ENCODE measurements at places on chromosomes 7 and 10.

GRCh38 chr10:13810568-13810967 lies 223.8 kb downstream of the PRPF18 start:
- no peak for DNase-seq

DNA sequence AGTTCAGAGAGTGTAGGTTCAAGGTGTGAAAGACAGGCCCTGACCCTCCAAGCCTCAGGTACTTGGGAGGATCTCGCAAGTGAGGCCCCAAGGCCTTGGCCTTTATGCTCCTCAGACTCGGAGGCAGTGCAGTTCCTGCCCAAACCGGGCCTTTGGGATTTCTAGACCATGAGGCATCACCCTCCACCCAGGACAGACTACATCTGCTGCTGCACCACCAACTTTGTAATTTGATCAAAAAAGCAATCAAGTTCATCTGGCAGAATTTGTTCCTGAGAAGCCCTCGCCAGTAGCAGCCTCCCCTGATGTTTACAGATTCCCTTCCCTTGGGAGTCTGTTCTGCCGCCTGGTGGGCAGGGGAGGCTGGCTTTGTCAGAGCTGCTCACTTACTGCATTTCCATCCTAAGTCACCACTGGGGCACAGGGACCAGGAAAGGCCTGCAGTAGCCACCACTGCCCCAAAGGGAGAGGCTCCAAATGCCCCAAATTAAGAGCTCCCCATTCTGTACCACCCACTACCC lies 2.1 kb downstream of the CAMK2G start:
- no peak for DNase-seq

GRCh38 chr7:101775181-101775580 lies 42.2 kb upstream of the CUX1 start:
- DNase-seq: no peak

GRCh38 chr7:157545681-157546060 lies 208.9 kb downstream of the DNAJB6 start:
- no peak for DNase-seq

GRCh38 chr10:100579261-100580090 lies 43.7 kb downstream of the HIF1AN start:
- DNase-seq: no peak

DNA sequence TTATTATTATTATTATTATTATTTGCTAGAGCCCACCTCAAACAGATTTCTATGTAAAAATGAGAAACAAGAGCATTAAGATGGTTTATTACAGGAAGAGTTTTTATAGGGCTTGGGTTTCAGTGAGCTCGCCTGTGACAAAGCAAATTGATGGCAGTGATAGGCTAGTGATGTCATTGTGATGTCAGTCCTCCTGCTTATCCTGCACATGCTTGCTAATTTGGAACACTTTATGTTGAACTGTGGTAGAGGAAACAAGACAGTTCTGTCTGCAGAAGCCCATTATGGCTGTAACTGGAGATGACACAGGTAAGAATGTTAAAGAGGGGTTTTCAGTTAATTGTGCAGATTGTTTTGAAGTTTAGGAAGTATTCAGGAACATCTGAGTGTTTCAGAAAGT lies 68.3 kb downstream of the CREM start:
- peak; percentile 64 for DNase-seq

DNA sequence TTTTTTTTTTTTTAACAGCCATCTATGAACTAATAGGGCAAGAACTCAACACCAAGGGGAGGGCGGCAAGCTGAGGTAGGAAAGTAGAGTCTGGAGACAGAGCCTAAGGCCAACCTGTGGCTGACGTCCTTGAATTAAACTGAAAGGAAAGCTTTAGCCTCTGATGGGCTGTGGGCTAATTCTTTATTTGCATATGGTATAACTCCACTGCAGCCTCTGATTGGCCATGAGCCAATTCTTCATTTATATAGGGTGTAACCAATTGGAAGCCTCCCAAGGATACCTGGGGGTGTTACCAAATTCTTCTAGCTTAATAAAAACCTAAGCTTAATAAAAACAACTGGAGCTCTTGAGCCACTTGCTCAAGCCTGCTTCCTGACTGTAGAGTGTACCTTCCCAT lies 10.3 kb downstream of the TYW1 start:
- peak; percentile 42 for DNase-seq

DNA sequence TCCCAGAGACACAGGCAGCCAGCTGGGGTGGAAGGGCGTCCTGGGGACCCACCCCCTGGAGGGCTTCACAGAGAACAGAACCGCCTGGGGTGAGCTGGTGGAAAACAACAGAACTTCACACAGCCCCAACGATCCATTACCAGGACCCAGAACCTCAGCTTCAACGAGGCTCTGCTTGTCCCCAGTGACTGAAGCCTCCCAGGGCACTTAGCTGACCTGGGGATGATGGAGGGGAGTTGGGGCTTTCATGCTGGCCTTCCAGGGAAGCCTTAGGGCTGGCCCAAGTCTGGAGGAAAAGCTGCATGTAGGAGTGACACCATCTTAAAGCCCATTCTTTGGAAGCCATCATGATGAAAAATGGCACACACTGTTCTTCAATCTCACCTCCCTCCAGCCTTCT lies 300.2 kb downstream of the WDR37 start:
- DNase-seq: no peak

DNA sequence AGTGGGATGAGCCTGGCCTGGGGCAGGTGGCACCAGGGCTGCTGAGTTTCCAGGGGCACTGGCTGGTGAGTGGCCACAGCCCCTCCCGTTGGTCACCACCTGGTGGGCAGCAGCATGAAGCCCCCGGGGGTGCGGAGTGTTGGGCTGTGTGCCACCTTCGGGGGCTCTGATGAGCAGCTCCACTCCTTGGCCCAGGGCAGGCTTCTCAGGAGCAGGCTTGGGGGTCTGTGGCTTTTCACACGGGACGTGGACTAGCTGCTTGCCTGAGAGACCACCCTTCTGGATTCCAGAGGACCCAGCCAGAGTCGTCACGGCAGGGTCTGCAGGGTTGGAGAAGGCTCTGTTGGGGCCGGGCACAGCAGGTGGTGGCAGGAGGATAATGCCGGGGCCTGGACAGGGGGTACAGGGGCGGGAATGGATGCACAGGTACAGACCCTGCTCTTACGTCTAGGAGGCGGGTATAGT lies 193.1 kb downstream of the ADARB2 start:
- no peak for DNase-seq

- no peak for DNase-seq
Observed at GRCh38 chr7:5635006-5635405, 146.5 kb downstream of the RNF216 start.

DNA sequence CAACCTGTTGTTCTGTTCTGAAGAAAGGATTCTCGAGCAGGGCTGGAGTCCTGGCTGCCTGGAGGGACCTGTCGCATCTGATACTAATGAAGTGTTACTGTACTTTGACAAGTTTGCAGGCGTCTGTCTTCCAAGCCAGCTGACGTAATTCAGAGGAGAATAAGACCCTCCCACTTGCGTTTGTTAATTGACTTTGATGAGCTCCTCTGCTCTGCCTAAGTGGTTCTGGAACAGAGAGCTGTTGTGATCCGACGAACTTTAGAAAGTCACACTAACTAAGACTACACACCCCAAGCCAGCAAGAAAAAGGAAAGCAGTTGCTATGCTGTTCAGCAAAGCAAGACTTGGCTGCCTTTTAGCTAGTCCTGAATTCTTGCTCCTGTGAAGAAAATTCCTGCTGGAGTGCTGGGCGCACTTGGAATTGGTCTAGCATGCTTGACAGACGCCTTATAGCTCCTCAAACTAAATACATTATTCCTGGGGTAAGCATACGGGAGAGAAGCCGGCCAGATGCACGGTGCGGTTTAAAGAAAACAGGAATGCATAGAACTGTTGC lies 200.3 kb downstream of the CACNB2 start:
- DNase-seq: no peak

DNA sequence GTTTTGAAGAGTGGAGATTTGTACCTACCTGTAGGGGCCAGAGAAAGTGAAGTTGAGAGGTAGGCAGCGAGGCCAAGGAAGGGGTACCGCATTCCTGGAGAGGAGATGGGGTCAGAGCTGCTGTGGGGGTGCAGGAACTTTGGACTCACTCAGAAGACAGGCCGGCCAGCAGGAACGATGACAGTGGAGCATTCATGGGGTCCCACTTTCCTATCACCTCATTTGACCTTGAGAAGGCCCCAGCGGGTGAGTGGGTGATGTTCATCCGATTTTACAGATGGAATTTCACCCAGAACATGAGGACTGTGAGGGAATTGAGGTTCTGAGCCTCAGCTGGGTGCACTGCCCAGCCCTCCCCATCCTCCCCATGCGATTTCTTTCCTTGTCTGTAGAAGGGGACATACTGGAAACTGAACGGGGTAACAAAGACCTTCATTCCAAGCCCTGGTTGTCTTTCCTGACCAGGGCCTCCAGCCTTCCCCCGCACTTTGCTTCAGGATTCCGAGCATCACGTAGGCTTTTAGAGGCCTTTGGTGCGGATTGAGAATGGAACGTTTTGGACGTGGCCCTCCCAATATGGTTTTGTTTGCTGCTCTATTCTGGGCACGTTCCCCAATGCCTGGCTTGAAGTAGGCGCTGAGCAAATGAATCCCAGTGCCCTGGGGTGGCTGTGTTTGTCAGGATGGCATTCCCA lies 87.3 kb downstream of the ADCY1 start:
- no peak for DNase-seq

- no peak for DNase-seq
Observed at GRCh38 chr10:67670401-67670800, 25.6 kb downstream of the CTNNA3 start.

DNA sequence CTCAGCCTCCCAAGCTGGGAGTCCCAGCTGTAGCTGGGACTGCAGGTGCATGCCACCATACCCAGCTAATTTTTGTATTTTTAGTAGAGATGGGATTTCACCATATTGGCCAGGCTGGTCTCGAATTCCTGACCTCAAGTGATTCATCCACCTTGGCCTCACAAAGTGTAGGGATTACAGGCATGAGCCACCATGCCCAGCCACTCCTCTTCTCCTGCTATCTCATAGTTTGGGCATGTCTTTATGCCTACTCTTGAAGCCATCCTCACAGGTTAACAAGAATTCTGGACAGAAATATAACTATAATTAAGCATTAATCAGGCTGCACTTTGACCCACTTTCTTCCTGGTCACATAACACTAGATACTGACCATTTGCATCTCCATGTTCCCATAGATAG lies 28.6 kb upstream of the C10orf67 start:
- no peak for DNase-seq

DNA sequence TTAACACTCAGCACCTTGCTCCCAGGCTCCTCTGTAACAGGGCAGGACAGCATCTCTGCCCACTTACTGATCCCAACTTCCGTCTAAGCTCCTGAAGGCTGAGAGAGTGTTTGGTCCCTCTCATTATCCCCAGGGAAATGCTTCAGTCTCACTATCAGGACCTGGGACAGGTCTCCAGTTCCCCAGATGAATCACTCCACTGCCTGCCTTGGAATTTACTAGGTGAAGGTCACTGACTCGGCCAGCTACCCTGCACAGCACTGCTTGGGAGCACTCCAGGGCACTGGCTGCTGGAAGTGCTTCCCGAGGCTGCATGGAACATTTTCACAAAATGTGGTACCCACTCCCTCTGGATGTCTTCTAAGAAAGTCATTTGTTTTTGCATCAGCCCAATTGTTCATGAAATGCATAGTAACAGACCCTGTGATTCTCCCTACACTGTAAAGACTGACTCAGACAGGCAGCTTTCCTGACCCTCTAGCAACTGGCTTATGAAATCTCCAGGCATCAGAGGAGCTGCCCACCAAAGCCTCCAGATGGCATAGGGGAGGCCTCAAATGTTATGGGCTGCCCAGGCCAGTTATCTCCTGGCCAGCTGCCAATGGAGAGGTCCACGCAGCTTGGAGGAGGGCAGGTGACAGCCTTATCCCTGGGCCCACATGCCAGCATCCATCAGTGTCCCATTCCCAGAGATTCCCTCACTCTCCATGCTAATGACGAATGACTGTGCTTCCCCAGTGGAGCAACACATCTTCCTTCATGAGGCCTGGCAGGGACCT lies 89.1 kb downstream of the GFRA1 start:
- DNase-seq: no peak

DNA sequence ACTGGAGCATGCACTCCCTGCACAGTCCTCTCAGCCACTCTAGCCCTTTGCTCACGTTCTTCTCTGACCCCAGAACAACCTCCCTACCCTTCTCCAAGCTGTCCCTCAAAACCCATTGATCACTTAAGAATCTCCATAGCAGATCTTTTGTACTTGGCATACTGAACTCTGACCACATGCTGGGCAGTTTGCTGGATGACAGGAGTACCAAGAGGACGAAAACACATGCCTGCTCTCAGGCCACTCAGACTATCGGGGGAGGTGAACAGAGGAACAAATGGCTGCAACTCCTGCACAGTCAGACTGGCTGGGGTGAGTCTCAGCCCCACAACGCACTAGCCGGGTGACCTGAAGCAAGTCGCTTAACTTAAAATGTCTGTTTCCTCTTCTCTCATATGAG lies 52.7 kb downstream of the KCNMA1 start:
- DNase-seq: no peak

- no peak for DNase-seq
Observed at GRCh38 chr10:48417374-48417773, 110.9 kb downstream of the MAPK8 start.

- DNase-seq: no peak
Observed at GRCh38 chr10:22003964-22004281, 393 bp upstream of the DNAJC1 start.

DNA sequence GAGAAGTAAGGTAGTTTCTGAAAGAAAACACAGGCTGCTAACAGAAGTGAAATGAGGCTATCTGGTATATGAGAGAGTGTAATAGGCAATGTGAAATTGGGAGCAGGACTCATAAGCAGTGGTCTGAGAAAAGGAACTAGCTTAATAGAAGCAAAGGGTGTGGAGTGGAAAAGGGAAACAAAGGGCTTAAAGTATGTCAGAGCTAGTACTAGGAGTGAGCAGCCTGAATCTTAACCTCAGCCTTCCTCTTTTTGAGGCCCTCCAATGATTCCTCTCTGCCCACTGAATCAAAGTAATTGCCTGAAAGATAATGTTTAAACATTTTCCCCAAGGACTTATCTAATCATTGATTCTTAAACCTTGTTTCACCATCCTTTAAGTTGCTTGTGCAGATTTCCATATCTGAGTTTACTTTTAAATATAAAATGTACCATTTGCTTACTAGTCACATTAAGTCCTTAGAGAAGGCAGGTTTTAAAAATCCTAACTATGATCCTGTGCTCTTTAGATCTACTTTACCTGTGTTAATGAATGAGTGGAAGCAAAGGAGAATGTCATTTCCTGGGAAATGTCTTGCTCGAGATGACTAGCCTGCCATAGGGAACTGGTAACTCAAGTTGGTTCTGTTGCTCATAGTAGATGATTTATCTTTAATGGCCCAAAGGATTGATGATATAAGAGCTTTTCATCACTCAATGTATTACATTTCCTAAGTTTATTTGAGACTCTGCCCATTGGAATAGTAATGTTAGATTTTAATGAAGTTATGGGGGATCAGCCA lies 155.0 kb downstream of the SKAP2 start:
- no peak for DNase-seq

GRCh38 chr7:70997261-70997660 lies 134.7 kb upstream of the GALNT17 start:
- DNase-seq: no peak

DNA sequence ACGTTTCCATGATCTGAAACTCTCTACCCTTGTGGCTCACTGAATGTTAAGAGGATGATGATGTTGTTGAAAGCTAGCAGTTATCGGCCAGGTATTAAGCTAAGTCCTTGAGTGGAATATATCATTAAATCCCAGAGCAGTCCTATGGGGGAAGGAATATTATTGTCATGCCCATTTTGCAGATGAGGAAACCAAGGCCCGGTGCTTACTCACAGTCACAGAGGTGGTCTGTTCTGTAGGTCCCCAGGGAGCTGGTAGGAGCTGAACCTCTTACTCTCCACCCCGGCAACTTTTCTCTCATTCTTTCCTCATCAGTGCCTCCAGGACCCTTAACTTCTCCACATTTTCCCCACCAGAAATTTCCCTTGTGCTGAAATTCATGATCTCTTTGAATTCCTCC lies 62.6 kb downstream of the ARMC3 start:
- no peak for DNase-seq

GRCh38 chr10:133154996-133155778 lies 4.8 kb upstream of the KNDC1 start:
- no peak for DNase-seq

Data from NAMALWA (cell line).